Small intestine (tissue), 16 donors: ENCODE measurements at places on chromosomes 6 and 20. TPM values are rescaled to one million over a fixed set of nuclear protein-coding genes. Genes with fewer than 3 reads are reported as not detected.

GRCh38 chr6:148269386-148269785 is 73.3 kb upstream of the SASH1 start:
- DNase-seq: no peak

DNA sequence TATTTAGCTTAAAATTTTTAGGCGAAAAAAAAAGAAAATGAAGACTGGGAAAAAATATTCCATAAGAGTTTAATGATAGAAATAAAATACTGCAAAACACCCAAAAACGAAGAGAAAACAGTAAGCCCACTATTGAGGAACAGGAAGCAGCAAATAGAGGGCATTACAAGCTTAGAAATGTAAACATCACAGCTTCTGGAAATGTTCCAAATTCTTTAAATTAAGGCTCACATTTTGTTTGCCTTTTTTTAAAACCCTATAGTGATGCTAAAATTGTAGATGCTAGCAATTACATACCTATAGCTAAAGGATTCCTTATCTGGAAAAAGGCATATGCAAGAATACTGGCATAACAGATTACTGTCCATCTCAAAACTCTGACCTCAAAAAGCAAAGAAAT is 248.6 kb downstream of the KHDRBS2 start:
- no peak for DNase-seq

DNA sequence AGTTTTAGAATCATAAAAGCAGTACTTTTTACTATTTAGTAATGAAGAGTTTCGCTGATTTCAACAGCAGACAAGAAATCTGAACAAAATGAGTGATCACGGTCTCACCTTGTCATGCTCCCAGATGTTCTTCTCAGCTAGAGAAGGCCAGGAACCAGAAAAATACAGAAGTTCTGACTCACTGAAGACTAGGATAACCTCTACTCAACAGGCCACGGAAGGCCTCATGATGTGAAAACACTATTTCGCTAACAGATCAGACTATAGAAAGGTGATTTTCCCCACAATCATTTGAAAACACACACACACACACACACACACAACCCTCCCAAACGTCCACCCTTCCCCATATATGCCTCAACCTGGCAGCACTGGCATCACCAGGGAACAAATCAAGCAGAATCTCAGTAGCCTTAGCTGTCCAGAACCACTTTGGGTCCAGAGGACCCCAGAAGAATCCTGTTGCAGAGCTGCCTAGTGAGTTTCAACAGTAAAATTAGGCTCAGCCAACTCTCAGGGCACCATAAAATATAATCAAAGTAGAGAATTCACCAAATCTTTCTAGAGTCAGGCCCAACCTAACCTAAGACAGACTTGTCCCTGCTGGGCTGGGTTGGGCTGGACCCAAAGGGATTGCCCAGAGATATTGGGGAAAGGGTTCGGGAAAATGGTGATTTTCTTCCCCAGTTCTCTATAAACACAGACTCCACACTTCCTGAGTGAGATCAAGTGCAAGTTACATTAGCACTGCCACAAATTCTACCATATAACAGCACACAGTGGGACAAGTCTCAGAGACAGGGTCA is 7.9 kb downstream of the EXOC2 start:
- DNase-seq: no peak

DNA sequence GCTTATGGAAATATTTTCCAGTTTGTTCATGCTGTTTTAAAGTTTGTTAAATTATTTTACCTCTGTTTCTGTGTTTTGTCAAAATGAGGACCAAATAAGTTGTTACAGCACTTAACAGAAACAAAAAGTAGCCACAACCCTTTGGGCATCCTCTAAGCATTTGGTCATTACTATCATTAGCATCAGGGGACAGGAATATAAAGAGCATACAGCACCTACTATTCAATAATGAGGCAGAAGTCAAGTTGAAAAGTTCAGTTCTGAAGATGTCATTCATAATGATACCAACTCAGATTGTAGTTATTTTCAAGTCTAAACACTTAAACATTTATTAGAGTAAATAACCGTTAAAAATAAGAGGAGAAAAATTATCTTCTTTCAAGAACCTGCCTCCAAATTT is 862.3 kb upstream of the FLRT3 start:
- DNase-seq: no peak

DNA sequence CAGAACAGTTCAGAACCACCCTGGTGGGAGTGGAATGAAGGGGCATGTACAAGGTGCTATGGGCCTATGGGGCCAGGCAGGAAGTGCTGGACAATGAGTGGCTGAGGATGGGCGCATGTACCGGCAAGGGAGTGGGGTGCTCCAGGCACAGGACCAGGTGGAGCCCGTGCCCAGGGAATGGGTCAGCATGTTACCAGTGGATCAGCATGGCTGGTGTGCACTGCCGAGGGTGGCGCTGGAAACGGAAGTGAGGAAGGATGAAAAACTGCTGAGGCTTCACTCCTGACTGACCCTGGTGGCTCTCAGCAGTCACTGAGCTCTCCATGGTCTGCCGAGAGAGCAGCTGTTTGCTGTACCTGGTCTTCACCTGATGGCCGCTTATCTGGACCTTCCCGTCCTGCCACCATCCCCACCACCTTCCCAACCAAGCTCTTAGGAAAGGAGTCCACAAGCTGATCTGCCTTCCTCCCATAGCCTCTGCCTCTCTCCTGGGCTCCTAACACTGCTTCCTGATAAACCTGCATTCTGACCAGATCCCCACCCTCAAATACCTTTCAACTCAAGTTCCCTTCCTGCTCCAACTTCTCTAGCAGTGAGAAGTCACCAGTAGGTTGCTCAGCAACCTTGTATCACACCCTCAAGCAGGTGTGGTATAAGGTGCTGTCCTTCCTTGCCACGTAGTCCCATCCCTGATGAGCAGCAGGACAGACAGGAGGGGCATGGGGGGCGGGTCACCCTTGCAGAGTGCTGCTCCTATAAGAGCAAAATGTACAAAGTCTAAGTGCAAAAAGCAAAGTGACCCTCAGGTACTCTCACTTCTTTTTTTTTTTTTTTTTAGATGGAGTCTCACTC is 7.1 kb downstream of the UQCC2 start:
- peak; percentile 42 for DNase-seq

DNA sequence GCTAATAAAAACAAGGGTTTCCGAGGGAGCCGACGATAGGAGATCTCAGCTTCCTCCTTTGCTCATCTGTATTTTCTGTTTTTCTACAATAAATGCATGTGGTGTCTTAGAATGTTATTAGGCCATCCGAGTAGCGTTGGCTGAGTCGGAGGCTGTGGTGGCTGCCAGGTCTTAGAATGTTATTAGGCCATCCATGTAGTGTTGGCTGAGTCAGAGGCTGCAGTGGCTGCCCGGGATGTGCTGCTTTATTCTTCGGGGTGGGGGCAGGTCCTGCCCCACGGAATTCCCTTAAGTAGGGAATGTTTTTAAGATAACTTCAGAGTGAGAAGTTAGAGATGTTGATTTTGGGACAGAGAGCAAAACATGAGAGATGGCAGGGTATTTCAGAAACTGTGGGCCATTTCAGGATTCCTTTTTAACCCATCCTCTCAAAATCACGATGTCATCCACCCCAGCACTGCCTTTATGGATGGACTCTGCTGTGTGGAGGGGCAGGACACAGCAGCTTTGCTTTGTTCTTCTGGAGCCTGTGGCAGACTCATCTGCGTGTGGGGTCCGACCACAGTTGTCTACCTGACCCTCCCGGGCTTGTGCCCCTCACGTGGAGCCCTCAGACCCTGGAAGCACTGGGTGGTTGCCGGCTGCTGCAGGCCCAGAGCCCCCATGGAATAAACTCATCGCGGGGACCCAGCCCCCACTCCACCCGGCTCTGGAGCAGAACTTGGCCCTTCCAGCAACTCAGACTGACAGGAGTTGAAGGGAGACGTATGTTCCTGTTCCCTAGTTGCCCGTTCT is 20.4 kb downstream of the OSBPL2 start:
- no peak for DNase-seq

- no peak for DNase-seq
Observed at GRCh38 chr6:53765270-53765669, 29.5 kb upstream of the LRRC1 start.

DNA sequence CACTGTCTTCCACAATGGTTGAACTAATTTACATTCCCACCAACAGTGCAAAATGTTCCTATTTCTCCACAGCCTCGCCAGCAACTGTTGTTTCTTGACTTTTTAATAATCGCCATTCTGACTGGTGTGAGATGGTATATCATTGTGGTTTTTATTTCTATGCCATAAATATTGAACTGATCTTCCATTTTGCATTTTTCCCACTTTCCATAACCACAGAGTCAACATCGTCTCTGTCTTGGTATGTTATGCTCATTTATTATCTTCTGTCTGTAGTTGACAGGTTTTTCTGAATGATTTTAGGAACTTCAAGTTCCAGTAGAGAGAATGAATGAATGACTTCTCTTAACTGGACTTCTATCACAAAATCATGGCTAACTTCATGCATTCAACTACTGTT is 259.8 kb downstream of the UST start:
- DNase-seq: no peak

DNA sequence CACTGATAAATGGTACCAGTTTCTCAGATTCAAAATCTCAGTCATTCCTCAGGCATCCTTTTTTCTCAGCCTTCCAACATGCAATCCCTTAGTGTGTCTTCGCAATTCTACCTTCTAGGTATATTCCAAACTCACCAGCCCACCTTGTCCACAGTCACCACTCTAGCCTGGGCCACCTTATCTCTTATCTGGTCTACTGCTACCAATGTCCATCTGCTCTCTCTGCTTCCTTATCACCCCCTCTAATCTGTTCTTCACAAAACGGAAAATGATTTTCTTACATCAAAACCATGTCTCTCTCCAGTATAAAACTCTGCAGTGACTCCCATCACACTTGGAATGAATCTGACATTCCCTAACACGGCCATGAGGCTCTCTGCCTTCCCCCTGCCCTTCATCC is 91.9 kb downstream of the PREP start:
- DNase-seq: no peak

SH3BGRL2 gene
- polyA plus RNA-seq: 41.2 TPM

AGPAT4 gene
- polyA plus RNA-seq: 1.6 TPM

SNX9 gene
- polyA plus RNA-seq: 57.5 TPM
